Non-pigmented ciliary epithelial cell (primary cell): ENCODE measurements at places on chromosomes 16 and 17.

DNA sequence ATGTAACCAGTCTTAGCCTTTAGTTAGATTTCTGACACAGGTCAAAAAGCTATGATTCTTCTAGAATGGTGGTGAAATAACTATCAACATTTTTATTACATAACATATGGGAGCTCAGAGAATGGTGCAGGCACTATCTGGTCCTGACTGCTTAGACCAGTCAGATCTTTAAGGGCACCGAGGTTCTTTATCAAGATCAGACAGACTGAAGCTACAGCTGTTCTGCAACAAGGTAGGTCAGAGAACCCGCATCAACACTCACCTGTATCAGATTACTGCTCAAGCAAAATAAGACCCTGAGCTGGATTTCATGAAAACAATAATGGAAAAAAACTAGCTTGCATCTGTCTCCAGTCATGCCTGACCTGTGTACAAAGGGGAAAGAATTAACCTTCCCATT is 160.4 kb downstream of the KCNJ2 start:
- no peak for DNase-seq

DNA sequence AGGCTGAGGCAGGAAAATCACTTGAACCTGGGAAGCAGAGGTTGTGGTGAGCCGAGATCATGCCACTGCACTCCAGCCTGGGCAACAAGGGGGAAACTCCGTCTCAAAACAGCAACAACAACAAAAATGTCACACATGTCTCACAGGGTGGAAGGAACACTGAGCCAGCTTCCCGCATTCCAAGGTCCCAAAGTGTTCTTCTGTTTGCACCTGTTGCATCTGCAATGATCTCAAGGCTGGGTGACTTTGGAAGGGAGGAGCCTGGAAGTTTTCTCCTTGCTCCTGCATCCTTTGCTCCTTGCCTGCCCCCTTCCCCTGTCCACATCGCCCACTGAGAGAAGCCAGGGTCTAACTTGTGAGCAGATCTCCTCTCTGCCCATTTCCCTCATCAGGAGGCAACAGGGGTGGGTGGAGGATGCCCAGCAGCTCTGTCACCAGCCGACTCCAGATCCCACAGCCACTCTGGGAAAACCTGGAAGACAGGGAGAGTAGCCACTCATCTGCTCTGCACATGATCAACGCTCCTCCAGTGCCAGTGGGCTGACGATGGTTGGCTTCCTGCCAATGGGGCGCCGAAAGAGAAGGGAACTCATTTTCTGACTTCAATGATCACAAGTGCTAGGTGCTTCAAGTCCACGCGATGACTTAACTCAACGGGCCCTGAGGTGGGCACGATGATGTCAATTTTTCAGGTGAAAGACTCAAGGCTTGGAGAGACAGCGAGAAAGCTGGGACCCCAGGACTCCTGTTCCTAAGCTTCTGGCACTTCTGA is 12.6 kb downstream of the CHST6 start:
- no peak for DNase-seq

GRCh38 chr16:82651921-82652601 is 25.3 kb downstream of the CDH13 start:
- DNase-seq, result no peak

DNA sequence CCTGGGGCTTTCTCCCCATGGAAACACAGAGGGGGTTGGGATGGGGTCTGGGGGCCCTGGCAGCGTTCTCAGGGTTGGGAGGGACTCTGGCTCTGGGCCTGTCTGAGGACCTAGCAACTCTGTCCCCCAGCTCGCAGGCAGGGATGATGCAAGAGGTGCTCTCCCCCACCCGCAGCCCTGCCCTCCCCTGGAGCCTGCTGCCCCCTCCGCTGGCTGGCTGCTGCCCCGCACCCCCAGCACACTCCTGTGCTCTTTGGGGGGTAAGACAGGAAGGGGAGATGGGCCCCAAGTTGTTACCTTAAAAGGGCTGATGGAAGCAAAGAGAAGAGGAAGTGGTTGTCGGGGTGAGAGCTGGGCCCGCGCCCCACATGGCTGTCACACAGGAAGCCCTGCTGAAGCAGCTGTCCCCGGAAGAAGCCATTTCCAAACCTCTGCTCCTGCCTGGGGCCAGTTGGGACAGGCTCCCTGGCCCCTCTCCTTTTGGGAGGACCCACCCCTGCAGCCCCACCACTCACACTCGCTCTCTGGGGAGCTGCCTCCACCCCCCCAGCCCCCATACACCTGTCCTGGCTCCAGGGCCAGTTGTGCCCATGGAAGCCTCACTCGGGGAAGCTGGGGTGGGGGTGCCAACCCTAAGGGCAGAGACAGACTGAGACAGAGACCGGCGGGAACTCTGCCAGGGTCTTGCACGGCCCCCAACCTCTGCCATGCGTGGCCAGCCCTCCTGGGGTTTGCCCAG is 2.5 kb downstream of the CORO1A start:
- no peak for DNase-seq

GRCh38 chr17:77707546-77707945 is 251.0 kb upstream of the TNRC6C start:
- no peak for DNase-seq

GRCh38 chr16:30139583-30140481 is 16.8 kb upstream of the MAPK3 start:
- no peak for DNase-seq

DNA sequence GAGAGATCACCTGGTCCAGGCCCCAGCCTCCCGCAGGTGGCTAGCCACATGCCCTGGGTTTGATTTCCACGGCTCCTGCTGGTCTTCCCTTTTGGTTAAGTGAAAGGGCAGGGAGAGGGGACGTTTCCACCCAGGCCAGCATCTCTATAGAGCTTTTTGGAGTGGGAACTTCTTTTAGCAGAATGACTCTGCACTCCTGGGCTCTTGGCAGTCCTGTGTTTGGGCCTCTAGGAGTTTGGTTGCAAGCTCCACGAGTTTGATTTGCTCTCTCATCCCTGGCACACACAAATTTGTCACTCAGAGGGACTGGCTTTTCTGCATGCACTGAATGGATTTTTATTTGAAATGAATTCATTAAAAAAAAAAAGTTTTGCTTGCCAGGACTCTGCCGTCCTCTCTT is 32.8 kb downstream of the MSI2 start:
- DNase-seq, result no peak

- no peak for DNase-seq
Measured at GRCh38 chr17:83050651-83051395, 28.6 kb upstream of the METRNL start.
